Panc1 (cell line): ENCODE measurements at places on chromosomes 16 and 17. TPM values are rescaled to one million over a fixed set of nuclear protein-coding genes. Genes with fewer than 3 reads are reported as not detected.

The KRTAP2-1 gene
- not detected for total RNA-seq

The CLEC18C gene
- not detected for total RNA-seq

The DEXI gene
- 32.2 TPM for total RNA-seq

The NPIPA7 gene
- 5.6 TPM for total RNA-seq

The MIF4GD gene
- total RNA-seq, result 34.4 TPM
